ENCODE measurements at places on chromosomes 3 and 15. TPM values are rescaled to one million over a fixed set of nuclear protein-coding genes. Genes with fewer than 3 reads are reported as not detected.
A peak's percentile ranks its signal among the peaks of the same experiment; 100 is the strongest.

- no peak for DNase-seq
These were observed 443 bp upstream of the NR2F2 start for GRCh38 chr15:96330064-96330449.

DNA sequence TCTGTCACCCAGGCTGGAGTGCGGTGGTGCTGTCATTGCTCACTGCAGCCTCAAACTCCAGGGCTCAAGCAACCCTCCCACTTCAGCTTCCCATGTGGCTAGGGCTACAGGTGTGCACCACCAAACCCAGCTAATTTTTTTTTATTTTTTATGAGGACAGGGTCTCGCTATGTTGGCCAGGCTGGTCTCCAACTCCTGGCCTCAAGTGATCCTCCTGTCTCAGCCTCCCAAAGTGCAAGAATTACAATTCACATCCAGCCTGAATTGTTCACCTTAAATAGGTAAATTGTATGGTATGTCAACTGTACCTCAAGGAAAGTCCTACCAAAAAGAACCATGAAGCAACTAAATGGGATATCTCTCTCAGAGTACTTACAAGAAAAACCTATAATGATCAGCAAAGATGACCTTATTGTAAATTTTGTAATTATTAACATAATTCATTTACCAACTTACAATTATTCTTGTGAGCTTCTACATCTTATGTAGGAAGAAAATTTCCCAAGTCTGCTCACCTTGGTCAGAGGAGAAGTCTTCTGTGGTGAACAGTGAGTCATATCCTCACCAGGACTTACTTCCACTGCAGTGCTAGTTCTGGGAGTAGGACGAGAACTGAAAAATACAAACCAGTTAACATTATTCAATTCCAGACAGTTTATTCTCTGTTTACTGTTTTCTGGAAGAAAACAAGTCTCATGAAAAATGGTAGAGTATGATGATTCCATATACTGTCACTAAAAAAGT is 54.4 kb downstream of the ULK4 start:
- DNase-seq: no peak

DNA sequence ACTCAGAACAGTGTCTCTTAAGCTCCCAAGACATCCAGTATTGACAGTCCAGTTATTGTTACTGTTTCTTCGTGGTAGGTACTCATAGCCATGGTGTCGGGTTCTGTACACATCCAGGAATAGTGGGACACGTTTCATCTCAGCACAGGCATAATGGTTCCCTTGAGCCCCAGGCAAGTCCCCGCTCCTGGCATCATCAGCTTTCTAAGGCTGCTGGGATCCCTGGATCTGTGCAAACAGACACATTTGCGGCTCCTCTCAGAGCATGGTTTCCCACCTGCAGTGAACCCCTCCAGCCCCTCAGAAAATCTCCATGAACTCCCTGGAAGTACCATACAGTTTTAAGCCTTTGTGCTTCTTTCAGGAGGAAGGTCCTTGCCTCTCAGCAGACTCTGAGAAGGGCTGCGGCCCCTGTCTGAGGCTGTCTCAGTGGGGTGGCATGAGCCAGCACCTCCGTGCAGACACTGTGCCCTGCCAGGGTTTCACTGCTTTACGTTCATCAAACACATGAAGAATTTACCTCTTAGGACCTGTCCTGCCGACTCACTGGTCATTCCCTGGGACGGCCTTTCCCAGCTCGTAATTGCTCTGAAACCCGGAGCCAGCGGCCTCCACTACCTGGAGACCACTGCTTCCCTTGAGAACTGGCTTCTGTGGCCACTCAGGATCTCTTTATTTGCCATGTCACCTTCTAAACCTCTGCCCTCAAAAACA is 124.9 kb downstream of the LRRK1 start:
- peak; percentile 8 for DNase-seq

GRCh38 chr15:80588801-80589200 is 106.3 kb upstream of the ABHD17C start:
- DNase-seq: no peak

DNA sequence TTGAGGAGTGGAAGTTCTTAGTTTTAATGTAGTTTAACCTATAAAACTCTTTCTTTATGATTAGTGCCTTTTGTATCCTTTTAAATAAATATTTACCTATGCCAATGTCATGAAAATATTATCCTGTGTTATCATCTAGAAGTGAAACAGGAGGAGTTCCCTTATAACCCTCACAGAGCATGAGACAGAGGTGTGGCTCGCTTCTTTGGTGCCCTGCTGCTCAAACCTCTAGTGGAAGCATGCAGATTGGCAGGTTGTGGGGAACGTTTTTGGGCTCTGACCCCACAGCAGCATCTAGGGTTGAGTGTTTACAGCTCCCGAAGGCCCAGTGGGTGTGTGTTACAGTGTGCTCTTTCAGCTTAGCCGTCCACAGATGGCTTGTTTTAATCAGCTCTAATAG is 459.4 kb upstream of the AZI2 start:
- DNase-seq: no peak

DNA sequence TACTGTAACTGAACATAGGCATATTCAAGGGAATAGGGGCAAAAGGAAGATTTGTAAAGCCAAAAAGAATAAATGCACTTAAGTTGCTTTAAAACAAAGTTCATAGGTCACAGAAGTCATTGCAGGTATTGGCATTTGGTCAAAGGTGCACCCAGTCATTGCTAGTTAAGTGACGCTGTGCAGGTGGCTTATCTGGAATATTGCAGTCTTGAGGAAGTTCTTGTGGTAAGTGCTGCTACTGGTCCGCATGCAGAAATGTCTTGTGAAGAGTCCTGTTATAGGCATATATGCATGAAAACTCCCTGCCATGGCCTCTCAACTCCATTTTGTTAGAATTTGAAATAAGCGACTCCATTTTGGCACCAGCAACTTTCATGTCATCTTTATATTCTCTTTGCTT is 293.1 kb downstream of the GBE1 start:
- no peak for DNase-seq

GRCh38 chr3:187641320-187642016 is 28.7 kb downstream of the SST start:
- DNase-seq: no peak

GRCh38 chr3:46318207-46318927 is 35.5 kb upstream of the CCR2 start:
- no peak for DNase-seq

DNA sequence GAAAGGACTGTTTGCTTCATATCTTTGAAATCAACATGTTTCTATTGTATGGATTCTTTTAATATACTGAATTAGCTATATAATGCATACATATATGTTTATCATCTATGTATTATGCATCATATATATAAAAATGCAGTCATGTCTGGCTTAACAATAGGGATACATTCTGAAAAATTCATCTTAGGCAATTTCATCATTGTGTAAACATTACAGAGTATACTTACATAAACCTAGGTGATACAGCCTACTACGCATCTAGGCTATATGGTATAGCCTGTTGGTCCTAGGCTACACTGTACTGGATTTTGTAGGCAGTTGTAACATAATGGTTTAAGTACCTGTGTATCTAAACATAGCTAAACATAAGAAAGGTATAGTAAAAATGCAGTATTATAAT is 21.7 kb downstream of the CHMP2B start:
- DNase-seq: no peak

DNA sequence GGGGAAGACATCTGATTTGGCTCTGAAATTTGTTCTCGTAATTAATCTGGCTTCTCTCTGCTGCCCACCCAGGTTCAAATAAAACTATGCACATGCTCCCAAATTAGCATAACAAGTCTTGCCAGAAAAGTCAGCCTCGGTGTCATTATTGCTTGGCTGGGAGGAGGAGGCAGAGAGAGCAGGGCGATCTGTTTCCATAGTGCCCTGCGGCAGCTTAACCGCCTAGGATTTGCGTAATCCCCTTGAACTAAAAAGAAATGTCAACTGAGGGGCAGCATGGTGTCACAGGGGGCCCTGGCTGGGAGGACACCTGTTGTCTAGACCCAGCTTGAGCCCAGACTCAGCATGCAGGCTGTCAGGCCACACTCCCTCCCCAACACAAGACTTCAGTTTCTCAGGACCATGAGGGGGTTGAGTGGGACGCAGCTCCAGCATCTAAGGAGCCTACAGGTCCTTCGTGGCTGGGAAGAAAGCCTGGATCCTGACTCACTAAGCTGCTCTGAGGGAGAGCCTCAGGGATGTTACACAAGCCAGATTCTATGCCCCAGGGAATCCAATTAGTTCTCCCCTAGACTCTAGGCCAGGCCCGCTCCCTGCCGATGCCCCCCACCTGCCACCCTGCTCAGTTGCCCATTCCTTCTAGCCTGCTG is 17.3 kb downstream of the MRPS11 start:
- no peak for DNase-seq

GRCh38 chr3:52270252-52270754 is 8.1 kb downstream of the WDR82 start:
- DNase-seq: no peak

DNA sequence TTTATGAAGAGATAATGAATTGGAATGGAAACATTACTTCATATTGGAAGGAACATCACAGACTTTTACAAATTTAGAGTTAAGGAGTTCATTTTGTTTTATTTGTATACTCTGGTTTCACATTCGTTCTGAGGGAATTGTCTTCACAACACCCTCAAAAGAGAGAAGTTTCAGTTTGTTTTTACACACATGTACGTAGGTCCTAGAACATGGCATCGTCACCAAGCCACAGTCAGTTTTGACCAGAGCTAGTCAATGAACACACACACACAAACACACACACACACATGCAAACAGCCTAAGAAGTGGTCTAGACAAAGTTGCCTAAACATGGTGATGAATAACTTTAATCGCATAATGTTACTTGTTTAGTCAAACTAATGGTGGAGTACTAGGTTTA is 427.9 kb upstream of the BCHE start:
- DNase-seq: no peak

KNG1 gene
- total RNA-seq: not detected

CHRM5 gene
- total RNA-seq: not detected

DET1 gene
- 4.1 TPM for total RNA-seq

ATP2B2 gene
- 0.09 TPM for total RNA-seq

COLQ gene
- 1.3 TPM for total RNA-seq

HIGD2B gene
- not detected for total RNA-seq

MESP2 gene
- total RNA-seq: not detected

RHCG gene
- total RNA-seq: 0.46 TPM

GP5 gene
- total RNA-seq: not detected

SHF gene
- 4.3 TPM for total RNA-seq

GOLGA8A gene
- 29.7 TPM for total RNA-seq

FBXO40 gene
- total RNA-seq: 0.06 TPM

ATP13A5 gene
- total RNA-seq: not detected

DISP2 gene
- under 0.01 TPM for total RNA-seq

Measured in omental fat pad (tissue), 4 donors.